Hematopoietic multipotent progenitor cell treated with erythropoietin and hydrocortisone succinate and interleukin-3 and kit ligand, for 4 days (in vitro differentiated cells): ENCODE measurements at places on chromosomes 7 and 10.

- DNase-seq, result no peak
These were observed 90.5 kb downstream of the CLEC2L start for GRCh38 chr7:139613971-139614411.

DNA sequence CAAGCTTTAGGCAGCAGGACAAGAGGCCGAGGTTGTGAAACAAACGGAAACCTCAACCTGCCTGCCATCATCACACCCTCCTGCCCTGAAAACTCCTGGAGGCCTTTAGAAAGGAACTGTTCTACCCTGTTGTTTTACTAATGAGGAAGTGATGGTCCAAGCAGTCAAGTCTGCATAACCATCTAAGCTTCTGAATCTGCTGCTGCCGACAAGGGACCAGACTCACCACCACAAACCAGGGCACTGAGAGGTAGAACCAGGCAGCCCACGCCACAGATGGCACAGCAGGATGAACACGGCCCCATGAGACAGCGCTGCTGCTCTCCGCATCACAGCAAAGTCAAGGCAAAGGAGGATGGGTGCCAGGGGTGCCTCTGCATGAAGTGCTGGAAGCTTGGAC lies 209.4 kb downstream of the CELF2 start:
- peak; percentile 64 for DNase-seq

DNA sequence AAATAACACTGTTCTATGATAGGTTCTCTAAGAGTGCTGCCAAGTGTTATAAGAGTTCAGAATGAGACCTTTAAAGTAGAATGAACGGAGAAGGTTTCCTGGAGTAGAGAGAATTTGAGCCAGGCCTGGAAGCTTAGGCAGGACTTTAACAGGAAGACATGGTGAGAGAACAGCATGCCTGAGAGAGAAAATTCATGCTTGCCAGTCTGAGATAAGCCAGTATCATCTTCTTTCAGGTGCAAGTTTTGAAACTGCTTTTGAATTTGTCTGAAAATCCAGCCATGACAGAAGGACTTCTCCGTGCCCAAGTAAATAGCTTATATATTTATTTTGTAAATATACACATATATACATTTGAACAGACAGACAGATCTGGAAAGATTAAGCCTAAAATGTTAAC lies 22.1 kb downstream of the ARMC10 start:
- DNase-seq, result peak; percentile 26

GRCh38 chr7:123821320-123821719 lies 23.6 kb upstream of the HYAL4 start:
- no peak for DNase-seq

- DNase-seq, result no peak
These were observed 12.1 kb downstream of the GALNTL5 start for GRCh38 chr7:151968357-151968756.

- DNase-seq, result no peak
These were observed 185.5 kb downstream of the SGMS1 start for GRCh38 chr10:50438049-50438936.

DNA sequence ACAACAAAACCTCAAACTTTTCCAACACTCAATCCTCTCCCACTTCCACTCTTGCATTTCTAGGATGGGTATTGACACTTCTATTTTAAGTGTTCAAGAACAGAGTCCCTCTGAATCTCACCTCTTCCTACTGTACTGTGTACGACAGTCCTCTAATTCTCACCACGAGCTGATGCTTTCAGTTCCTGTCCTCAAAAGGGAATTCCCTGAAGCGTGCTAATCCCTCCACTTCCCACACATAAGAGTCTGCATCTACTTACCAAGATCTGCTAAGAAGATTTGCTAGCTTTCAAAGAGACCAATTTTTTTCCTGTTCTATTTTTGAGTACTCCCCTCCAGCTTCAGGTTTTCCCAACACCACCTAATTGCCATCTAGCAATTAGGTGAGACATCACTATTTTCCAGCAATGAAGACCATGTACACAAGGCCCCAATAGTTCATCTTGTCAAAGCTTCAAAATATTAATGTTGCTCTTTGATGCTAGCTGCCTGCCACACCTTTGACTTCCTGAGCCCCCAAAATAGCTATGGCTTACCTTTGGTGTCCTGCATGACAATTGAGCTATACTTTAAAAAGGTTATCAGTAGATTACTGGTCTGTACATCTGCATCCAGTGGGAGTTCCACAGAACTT lies 54.4 kb downstream of the ARMH3 start:
- no peak for DNase-seq

- DNase-seq, result peak; percentile 51
These were observed 109.2 kb downstream of the DPY19L1 start for GRCh38 chr7:34928052-34928451.

DNA sequence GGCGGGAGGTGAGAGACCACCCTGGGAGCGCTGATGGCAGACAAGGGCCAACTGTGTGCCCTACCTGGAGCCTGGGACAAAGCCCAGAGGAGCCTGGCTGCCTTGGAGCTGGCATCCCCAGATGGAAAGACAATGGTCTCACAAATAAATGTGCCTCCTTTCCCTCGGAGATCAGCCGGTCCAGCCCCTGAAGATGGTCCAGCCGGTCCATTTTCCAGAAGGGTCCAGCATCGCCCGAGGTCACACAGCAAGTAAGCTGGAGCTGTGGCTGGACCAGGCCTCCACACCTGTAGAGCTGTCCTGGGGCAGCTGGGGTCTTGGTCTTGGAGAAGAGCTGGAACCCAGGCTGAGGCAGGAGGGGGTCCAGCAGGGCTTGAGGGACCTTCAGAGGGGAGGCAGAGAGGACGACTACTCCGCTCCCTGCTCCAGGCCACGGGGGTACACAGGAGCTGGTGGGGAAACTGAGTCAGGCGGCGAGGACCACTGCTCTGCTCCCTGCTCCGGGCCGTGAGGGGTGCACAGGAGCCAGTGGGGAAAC lies 3.6 kb downstream of the ELFN1 start:
- no peak for DNase-seq

DNA sequence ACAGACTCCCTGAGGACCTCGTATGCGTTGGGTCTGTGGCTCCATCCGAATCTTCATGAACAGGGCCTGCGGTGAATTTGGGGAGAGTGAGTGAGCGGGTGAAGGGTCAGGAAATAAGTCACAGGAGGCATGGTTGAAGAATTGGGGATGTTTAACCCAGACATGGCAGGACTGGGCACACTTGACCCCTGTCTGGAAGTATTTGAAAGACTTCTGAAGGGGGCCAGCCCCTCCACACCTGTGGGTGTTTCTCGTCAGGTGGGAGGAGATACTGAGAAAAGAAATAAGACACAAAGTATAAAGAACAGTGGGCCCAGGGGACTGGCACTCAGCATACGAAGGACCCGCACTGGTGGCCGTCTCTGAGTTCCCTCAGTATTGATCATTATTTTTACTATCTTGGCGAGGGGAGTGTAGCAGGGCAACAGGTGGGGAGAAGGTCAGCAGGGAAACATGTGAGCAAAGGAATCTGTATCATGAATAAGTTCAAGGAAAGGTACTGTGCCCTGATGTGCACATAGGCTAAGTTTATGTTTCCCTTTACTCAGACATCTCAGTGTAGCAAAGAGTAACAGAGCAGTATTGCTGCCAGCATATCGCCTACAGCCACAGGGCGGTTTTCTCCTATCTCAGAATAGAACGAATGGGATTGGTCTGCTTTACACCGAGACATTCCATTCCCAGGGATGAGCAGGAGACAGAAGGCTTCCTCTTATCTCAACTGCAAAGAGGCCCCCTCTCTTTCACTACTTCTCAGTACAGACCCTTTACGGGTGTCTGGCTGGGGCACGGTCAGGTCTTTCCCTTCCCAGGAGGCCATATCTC lies 38.2 kb upstream of the PFKFB3 start:
- peak; percentile 54 for DNase-seq

GRCh38 chr7:157684157-157684908 lies 347.5 kb downstream of the DNAJB6 start:
- DNase-seq, result no peak
